ENCODE measurements at places on chromosomes 2 and 18. TPM values are rescaled to one million over a fixed set of nuclear protein-coding genes. Genes with fewer than 3 reads are reported as not detected.

Gene CCDC148
- 0.86 TPM for total RNA-seq

Gene SIGLEC15
- total RNA-seq: 1.1 TPM

Gene IL36B
- not detected for total RNA-seq

Gene RND3
- 269 TPM for total RNA-seq

Gene WDPCP
- 11.2 TPM for total RNA-seq

Gene KIAA2012
- total RNA-seq: not detected

Gene EVX2
- total RNA-seq: not detected

Gene CYP27C1
- not detected for total RNA-seq

Gene ANO7
- total RNA-seq: 0.22 TPM

Gene EVA1A
- 51.3 TPM for total RNA-seq

Gene TCF23
- total RNA-seq: not detected

Gene CDK5R2
- total RNA-seq: not detected

Gene CDH19
- not detected for total RNA-seq

Gene HOXD11
- 0.22 TPM for total RNA-seq

Gene PLGLB1
- total RNA-seq: 1.0 TPM

Gene NEURL3
- not detected for total RNA-seq

Gene DHRS9
- total RNA-seq: not detected

Gene RANBP2
- total RNA-seq: 64.1 TPM

Gene KIF1A
- not detected for total RNA-seq

Gene PPM1B
- total RNA-seq: 43.3 TPM

Gene EFR3B
- 0.57 TPM for total RNA-seq

Gene VWA3B
- total RNA-seq: not detected

Gene UGT1A5
- not detected for total RNA-seq

Gene GKN1
- 0.22 TPM for total RNA-seq

Gene ACP1
- 101 TPM for total RNA-seq

Gene SCN2A
- 1.7 TPM for total RNA-seq

Gene C2orf66
- not detected for total RNA-seq

Gene IL1RL2
- 0.22 TPM for total RNA-seq

Gene PRKRA
- total RNA-seq: 52.0 TPM

Gene IL1R1
- total RNA-seq: 26.6 TPM

Gene DTNA
- 8.0 TPM for total RNA-seq

Gene PTPRN
- total RNA-seq: 7.9 TPM

Gene ASXL3
- total RNA-seq: 0.14 TPM

Gene CROCC2
- total RNA-seq: not detected

Gene SLC9A4
- not detected for total RNA-seq

Gene DUSP11
- 24.9 TPM for total RNA-seq

Gene EHD3
- total RNA-seq: 6.6 TPM

Gene RAB11FIP5
- 51.0 TPM for total RNA-seq

Gene DUSP19
- total RNA-seq: 0.88 TPM

Gene DPP4
- 636 TPM for total RNA-seq

Gene CPO
- total RNA-seq: not detected

Gene CPS1
- 4.2 TPM for total RNA-seq

Gene UGT1A8
- total RNA-seq: not detected

Gene CHRND
- not detected for total RNA-seq

Gene DES
- total RNA-seq: 7.2 TPM

Gene PRLH
- not detected for total RNA-seq

Gene NEB
- 0.29 TPM for total RNA-seq

Gene ALPG
- total RNA-seq: not detected

Gene TRIM43B
- not detected for total RNA-seq

Gene HOXD10
- total RNA-seq: 0.66 TPM

Gene MEP1B
- not detected for total RNA-seq

Gene CHPF
- total RNA-seq: 193 TPM

Gene MATN3
- total RNA-seq: 2.3 TPM

All from placental pericyte (primary cell).